ENCODE measurements at places on chromosomes 12 and 14.

GRCh38 chr12:124510301-124510970 lies 57.0 kb downstream of the NCOR2 start:
- no peak for DNase-seq

- DNase-seq, result no peak
These were observed 74.0 kb upstream of the MDM1 start for GRCh38 chr12:68406134-68406576.

GRCh38 chr14:37230551-37231194 lies 32.9 kb downstream of the MIPOL1 start:
- no peak for DNase-seq

DNA sequence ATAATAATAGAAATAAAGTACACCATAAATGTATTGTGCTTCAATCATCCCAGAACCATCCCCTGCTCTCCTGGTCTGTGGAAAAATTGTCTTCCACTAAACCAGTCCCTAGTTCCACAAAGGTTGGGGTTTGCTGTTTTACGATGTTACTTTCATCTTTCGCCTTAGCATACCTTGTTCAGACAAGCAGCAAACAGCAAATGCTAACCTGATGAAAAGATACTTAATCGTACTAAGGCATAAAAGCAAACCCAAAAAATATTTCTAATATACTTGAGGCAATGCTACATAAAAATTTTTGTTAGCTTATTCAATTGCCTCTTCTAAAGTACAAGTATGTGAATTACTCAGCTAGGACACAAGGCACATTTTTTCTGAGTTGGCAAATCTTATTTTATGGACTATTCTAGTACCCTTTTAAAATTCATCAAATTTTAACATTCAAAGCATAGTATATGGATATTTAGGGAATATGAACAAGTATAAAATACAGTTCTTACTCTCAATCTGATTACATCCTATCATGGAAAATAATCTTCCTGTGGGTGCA lies 97.1 kb upstream of the PLEKHG7 start:
- DNase-seq, result no peak

DNA sequence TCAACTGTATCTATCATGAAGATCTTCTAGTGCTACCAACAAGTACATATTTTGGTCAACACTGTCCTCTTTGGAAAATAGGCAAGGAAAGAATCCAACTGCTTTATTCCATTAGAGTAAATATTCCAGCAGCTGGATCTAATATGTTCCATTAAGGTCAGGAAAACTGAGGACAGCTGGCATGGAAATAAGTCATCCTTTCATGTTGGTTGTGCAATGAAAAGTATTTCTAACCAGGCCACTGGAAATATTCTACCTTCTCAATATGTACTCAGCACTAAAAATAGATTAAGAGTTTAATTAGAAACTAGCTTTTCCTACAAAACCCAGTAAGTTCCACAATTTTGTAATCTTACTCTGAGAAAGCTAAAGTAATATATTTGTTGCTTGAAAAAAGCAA lies 19.6 kb downstream of the HIGD1C start:
- DNase-seq, result no peak

GRCh38 chr12:64825143-64826021 lies 935 bp downstream of the TBC1D30 start:
- DNase-seq, result no peak

GRCh38 chr12:26283617-26284016 lies 88.2 kb downstream of the SSPN start:
- DNase-seq, result no peak
